Stimulated activated naive CD4-positive, alpha-beta T cell (primary cell): ENCODE measurements at places on chromosomes 3 and 15.

- DNase-seq: peak; percentile 24
Observed at GRCh38 chr15:28935316-28935715, 49.5 kb downstream of the APBA2 start.

DNA sequence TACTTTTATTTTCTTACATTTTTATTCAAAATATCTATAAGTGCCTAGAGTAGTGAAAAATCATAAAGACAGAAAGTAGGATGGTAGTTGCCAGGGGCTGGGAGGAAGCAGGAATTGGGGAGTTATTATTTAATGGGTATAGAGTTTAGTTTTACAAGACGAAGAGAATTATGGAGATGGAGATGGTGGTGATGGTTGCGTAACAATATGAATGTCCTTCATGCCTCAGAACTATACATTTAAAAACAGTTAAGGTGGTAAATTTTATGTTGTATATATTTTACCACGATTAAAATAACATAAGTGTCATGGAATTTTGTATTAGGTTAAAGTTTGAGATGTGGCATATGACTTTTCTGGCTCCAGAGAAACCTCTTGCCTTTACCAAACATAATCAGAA, 171.4 kb downstream of the MYRIP start:
- no peak for DNase-seq

DNA sequence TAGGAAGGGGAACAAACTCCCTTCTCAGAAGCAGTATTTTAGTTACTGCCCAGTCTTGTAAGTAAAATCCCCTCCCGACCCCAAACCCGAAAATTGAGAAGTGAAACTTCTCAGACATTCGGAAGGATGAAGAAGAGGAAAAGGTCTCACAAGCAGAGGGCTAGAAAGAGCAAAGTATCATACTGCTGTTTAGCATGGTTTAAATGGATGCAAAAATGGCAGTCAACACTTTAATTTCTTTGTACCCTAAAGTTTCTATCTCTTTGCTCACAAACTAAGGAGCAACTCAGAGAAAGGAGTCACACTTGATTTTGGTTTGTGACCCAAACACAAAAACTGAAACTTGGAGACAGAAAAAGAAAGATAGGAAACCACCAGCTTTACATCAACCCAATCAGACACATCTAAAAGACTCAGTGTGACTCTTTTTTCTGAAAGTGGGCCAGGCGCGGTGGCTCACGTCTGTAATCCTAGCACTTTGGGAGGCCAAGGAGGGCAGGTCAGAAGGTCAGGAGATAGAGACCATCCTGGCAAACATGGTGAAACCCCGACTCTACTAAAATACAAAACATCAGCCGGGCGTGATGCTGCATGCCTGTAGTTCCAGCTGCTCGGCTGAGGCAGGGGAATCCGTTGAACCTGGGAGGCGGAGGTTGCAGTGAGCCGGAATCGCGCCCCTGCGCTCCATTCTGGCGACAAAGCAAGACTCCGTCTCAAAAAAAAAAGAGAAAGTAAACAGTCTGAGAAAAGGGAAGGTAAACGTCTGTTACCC, 63.2 kb upstream of the ATP11B start:
- DNase-seq: no peak

DNA sequence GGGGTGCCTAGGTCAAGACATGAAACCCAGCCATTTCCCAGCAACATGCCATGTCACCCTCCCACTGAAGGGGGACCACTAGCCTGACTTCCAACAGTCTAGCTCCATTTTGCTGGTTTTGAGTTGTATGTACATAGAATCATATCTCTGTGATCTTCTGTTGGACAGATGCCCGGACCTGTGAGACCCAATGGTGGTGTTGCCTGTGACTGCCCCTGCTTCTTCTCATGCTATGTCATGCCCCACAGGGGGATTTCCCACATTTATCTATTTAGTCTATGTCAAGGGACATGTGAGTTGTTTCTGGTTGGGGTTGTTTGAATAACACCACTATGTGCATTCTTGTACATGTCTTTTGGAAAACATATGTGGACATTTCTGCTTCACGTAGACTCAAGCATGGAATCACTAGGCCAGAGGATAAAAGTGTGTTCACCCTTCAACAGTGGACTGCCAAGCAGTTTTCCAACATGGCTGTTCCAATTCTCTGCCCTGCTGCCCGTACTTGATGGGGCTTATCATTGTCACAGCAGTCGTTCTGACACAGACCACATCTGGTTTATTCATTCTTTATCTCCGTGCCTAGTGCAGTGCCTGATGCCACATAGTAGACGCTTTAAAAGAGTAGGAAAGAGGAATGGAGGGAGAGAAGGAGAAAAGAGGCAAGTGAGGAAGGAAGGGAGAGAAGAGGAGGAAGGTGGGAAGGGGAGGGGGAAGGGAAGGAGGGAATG, 114.4 kb downstream of the TPRA1 start:
- no peak for DNase-seq

GRCh38 chr3:81045246-81045645, 716.2 kb downstream of the GBE1 start:
- no peak for DNase-seq
